ENCODE measurements at places on chromosomes 1 and 21. TPM values are rescaled to one million over a fixed set of nuclear protein-coding genes. Genes with fewer than 3 reads are reported as not detected.

Gene BGLAP
- 2.2 TPM for total RNA-seq

Gene PRAMEF15
- total RNA-seq, result not detected

Gene C8A
- not detected for total RNA-seq

Gene SLFNL1
- 0.11 TPM for total RNA-seq

Gene PADI2
- total RNA-seq, result not detected

Gene C1QTNF12
- 1.2 TPM for total RNA-seq

Gene CELSR2
- 2.7 TPM for total RNA-seq

Gene RCC1
- 127 TPM for total RNA-seq

Gene OR2L8
- not detected for total RNA-seq

Gene C1orf94
- not detected for total RNA-seq

Gene KRTAP12-2
- not detected for total RNA-seq

Gene TNFRSF14
- total RNA-seq, result 141 TPM

Gene REN
- not detected for total RNA-seq
